ENCODE measurements at places on chromosomes 5 and 9.

GRCh38 chr5:79436821-79437220 lies 77.1 kb downstream of the HOMER1 start:
- no peak for DNase-seq

DNA sequence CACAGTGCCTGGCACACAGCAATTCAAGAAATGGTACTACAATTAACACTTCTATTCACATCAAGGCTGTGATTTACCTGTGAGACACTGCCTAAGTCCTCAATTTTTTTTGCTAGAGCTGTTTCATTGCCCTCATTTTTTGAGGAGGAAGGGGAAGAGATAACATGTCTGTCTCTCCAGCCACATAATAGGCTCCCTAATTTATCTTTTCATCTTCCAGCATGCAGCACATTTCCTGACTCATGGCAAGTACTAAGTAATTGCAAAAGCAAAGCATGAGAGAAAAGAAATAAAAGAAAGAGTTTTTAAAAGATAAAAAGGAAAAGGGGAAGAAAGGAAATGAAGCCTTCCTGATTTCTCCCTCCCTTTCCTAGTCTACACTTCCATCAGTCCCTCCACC lies 26.9 kb upstream of the RNF38 start:
- DNase-seq, result no peak

GRCh38 chr5:148820461-148821395 lies 5.7 kb upstream of the ADRB2 start:
- DNase-seq, result no peak

DNA sequence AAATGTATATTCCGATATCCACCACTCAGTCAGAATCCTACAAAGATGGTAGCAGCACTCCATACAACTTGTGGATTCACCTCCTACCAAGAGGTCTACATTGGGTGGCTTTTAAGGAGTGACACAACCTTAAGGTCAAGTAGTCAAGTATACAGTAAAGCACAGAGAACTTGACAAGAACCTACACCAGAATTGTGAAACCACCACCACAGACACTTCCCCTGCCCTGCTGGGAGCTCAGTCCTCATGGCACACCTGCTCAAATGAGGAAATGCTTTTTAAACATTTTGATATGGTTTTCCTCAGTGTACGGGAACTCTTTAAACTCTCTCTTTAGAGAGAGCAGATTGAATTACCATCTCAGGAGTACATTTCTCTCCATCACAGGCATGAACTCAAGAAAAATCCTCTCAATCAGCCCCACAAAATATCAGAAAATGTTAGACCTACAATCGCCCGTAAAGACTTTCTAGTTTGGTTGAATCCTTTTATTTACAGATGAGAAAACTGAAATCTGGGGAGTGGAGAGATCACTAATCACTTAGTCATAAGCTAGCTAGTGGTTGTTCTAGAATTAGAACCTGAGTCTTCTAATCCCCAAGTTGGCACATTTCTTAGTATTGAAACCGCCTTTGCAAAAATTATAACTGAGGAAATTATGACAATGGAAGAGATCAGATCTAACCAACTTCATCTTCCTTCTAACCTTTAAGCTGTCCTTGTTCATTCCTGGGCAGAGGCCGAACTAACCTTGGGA lies 38.5 kb upstream of the NR4A3 start:
- no peak for DNase-seq

DNA sequence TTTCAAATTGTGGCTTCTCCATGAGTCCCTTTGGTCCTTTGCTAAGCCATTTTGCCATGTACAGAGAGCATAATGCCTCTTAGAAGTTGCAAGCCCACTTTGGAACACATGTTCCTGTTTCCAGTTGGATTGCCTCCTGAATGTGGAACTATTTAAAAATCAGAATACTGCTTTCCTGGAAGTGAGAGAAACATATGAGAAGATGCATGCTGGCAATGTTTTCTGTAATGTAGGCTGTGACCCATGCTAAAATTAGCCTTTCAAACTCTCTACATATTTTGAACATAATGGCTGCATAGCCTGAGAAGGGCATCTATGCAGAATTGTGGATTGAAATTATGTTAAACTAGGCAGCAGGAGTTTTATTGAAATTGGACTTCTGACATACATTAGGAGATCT lies 175.5 kb upstream of the PAPPA start:
- DNase-seq, result no peak

- no peak for DNase-seq
Measured at GRCh38 chr9:101093620-101094019, 65.1 kb downstream of the PLPPR1 start.

DNA sequence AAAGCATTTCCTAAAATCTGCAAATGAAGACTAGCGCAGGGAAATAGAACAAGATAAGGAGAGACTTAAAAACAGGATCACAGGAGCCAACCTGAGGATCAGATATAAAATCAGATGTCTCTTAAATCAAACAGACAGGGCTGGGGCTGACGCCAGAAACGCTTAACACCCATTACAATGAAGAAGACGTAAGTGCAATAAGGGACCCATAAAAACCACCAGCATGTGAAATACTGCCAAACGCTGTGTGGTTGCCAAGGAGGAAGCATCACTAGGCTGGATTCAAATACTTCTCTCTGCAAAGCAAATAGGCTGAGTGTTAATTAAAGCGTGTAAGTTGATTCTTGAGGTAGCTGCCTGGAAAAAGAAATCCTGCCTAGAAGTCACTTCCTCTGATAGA lies 74.4 kb upstream of the ATP10B start:
- no peak for DNase-seq

GRCh38 chr9:129102791-129103594 lies 7.6 kb downstream of the CRAT start:
- no peak for DNase-seq

GRCh38 chr5:167785901-167786300 lies 505.5 kb upstream of the WWC1 start:
- no peak for DNase-seq

- DNase-seq, result no peak
Measured at GRCh38 chr5:174293006-174293405, 247.5 kb downstream of the NSG2 start.

GRCh38 chr9:116278326-116278725 lies 124.7 kb downstream of the PAPPA start:
- no peak for DNase-seq

GRCh38 chr5:138514021-138514420 lies 29.0 kb downstream of the ETF1 start:
- DNase-seq, result no peak

DNA sequence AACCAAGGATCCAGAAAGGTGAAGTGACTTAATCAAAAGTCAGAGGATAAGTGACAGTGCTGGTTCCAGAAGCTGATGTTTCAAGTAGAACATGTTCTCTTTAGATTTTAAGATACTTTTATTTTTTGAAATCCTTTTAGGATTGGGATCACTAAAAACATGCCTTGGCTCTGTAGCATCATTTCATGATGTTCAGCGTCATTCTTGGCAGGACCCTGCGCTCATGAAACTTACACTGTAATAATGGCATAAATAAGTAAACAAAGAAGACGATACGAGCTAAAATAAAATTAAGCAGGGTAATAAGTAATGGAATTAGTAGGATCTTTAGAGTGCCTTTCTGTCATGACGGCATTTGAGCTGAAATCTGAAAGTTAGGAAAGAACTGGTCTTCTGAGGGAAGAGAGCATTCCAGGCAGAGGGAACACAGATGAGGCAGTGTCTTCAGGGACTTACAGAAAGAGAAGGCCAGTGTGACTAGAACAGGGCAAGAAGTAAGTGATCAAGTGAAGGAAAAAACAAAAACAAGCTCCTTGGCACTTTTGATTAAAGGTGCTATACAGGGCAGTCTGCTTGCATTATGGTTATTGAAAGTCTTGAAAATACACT lies 19.9 kb downstream of the CTNNA1 start:
- no peak for DNase-seq

GRCh38 chr5:36953043-36953442 lies 76.5 kb downstream of the NIPBL start:
- DNase-seq, result no peak

DNA sequence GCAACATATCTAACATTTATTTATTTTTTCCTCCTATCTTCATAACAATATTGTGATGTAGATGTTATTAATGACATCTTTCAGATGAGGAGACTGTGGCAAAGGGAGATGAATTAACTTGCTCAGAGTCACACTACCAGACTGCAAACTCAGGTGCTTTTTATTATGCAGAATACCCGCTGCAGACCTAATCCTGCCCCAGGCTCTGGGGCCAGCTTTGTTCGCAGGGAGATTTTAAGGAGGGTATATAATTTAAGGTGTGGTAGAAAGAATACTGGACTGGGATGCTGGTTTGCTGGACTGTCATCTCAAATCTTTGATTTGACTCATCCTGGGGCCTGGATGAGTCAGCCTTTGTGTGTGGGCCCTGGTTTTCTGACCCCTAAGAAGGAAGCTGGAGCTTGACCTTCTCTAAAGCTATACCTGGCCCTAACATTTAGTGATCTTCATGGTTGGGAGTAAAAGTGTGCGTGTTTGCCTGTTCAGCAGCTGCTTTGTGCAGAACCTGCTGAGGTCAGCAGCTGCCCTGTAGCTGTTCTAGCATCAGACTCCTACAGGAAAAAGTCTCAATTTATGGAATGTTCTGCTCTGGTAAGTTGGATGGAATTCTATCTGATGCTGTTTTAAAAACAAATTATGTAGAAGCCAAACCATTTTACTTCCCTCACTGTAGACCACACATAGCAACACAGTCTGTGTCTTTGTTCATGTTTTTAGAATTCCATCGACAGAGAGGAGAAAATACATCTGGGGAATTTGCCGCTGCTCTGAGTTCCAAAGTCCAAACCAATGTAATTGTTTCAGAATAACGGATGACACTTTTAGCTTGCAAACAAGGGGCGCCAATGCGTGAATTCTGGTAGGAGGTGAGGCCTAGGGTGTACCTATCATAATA lies 4.5 kb downstream of the SLC36A1 start:
- DNase-seq, result no peak

GRCh38 chr9:112487008-112487798 lies 576 bp downstream of the KIAA1958 start:
- peak; percentile 52 for DNase-seq

DNA sequence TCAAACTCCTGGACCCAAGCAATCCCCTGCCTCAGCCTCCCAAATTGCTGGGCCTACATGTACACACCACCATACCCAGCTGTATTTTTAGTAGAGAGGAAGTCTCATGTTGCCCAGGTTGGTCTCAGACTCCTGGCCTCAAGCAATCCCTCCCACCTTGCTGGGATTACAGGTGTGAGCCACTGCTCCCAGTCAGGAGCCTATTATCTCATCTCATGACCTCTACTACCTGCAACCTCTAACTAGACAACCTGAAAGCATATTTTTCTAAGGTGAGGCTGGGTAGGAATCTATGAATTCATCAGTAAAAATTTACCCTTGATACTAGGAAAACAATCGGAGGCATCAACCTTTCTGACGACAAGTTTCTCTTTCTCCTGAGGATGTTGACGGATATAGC lies 10.0 kb downstream of the FAM13B start:
- no peak for DNase-seq

GRCh38 chr5:7186818-7187217 lies 209.1 kb upstream of the ADCY2 start:
- DNase-seq, result no peak

DNA sequence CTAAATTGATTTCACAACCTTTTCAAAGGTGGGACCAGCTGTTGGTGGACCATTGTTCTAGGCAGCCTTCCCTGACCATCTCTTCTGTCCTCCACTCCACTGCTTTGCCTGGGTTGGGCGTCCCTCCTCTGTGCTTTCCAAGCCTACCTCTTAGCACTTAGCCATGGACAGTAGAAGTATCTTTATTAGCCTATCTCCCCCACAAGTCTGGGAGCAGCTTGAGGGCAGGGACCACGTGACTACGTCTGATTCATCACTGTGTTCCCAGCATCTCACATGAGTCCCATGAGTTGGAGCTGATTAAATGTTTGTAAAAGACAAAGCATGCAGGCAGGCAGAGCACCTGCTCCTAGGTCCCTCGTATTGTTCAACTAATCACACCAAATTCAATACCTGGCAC lies 20.9 kb downstream of the MORN5 start:
- DNase-seq, result no peak

- DNase-seq, result no peak
Measured at GRCh38 chr9:125881042-125881441, 133.9 kb downstream of the PBX3 start.

GRCh38 chr9:115116421-115117284 lies 1.3 kb downstream of the TNC start:
- no peak for DNase-seq

- DNase-seq, result no peak
Measured at GRCh38 chr9:1659363-1659690, 355.8 kb upstream of the SMARCA2 start.

DNA sequence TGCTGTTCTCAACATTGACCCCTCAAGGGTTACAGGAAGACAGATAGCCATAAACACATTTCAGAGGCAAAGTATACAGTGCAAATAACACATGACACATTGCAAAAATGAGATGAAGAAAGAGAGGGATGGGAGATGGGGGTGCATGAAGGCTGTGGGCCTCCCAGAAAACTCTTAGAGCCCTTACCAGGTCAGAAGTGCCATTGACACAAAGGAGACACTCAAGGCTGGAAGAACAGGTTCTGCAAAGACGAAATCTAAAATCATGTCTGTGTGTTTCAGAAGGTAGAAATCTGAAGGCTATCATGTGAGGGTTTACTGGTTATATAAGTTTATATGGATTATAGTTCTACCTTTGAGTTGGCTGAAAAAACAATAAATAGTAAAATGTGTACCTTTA lies 318.8 kb downstream of the BNC2 start:
- DNase-seq, result no peak

DNA sequence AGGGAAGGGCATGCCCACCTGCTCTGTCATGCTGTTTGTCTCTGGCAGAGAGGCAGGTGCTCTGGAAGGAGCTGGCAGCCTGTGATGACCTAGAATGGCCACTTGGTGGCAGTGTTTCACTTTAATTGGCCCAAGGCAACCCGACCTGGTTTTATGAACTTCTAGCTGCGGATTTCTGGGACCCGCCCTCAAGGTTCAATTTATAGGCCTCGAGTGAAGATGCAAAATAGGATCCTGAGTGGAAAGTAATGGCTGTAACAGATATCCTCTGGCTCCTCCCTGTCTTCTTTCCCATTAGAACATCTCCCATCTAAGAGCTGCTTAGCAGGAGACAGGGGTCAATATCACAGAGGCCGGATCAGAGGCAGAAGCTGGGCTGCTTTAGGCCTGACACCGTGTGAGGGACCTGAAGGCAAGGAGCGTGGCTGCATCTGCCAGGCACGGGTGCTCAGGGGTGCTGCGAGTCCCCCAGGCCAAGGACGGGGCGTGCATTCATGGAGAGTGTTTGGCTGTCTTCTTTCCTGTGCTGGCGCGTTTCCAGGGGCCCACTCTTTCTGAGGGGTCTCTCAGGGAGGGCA lies 56.7 kb upstream of the SLC28A3 start:
- DNase-seq, result peak; percentile 41

DNA sequence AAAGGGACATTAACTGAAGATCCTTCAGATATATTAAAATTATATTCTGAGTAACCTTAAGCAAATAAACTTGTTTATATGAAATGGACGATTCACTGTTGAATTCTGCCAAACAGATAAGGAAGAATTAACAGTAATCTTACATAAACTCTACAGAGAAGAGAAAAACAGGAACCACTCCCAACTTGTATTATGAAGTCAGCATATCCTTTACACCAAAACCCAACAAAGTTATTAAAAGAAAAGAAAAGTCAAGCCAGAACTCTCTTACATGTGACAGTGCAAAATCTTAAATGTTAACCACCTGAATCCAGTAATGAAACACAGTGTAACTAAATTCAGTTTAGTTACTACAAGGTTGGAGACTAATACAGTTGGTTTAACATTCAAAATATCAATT lies 185.8 kb downstream of the DEPDC1B start:
- no peak for DNase-seq
